ENCODE measurements at places on chromosomes 5 and 9. TPM values are rescaled to one million over a fixed set of nuclear protein-coding genes. Genes with fewer than 3 reads are reported as not detected.
A peak's percentile ranks its signal among the peaks of the same experiment; 100 is the strongest.

Gene GBGT1
- 18.0 TPM for total RNA-seq

Gene HSPA4
- 84.0 TPM for total RNA-seq

DNA sequence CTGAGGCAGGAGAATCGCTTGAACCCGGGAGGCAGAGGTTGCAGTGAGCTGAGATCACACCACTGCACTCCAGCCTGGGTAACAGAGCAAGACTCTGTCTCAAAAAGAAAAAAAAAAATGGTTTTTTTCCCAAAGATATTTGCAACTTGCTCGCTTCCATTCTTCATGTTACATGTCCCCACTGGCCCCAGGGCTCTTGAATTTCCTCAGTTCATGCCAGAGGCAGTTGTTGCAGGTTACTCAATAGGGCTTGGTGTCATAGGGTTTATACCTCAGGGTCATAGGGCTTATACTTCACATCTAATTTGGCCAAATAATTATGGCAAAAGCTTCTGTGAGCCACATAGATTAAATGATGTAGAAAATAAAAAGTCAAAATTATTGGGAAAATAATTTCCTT is 44.1 kb upstream of the KCNV2 start:
- no peak for ATAC-seq

Gene GPX8
- 11.9 TPM for total RNA-seq

GRCh38 chr5:63050916-63051315 is 472.3 kb downstream of the LRRC70 start:
- ATAC-seq, result no peak

- ATAC-seq, result no peak
These were observed 23.6 kb upstream of the TNFAIP8 start for GRCh38 chr5:119332208-119332607.

Gene MYOT
- 38.9 TPM for total RNA-seq

DNA sequence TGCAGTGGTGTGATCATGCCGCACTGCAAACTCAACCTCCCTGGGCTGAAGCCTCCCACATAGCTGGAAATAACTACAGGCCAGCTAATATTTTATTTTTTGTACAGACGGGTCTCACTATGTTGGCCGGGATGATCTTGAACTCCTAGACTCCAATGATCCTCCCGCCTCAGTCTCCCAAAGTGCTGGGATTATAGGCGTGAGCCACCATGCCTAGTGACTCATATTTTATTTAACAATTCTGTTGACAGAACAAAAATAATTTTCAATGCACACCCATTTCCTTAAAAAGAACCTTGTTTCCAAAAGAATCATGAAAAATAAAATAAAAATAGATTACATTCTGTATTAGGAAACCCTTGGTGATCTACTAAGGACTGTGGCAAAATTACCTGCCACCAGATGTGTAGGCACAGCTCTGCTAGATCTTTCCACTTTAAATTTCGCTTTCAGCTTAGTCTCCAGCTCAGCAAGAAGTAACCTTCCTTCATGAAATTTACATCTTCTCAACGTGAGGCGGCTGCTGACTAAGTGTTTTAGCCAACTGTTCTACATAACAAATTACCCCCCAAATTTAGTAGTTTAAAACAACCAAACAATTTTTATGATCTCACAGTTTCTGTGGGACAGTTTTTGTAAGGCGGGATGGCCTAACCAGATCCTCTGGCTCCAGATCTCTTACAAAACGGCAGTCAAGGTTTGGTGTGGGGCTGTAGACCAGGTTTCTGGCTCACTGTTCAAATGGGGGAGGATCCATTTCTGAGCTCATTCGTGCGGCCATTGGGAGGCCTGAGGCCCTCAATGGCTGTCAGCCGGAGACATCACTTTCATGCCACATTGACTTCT is 32.6 kb upstream of the GOLPH3 start:
- ATAC-seq, result no peak

DNA sequence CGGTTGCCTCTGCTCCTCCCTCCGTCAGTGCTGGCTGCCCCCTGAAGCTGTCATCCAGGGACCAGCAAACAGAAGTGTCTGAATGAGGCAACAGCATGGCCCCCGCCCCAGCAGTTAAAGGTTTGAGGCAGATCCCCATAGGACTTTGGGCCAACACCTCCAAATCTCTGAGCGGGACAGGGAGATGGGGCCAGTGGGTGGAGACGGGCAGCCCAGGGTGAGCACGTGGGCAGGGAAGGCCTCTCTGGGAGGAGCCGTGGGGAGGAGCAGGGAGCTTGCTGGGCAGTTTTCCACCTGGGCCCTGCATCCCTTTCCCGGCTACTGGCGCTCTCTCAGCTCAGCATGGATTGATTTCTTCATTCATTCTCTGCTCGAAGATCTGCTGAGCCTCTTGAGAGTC is 39.1 kb upstream of the NOTCH1 start:
- peak; percentile 55 for ATAC-seq

DNA sequence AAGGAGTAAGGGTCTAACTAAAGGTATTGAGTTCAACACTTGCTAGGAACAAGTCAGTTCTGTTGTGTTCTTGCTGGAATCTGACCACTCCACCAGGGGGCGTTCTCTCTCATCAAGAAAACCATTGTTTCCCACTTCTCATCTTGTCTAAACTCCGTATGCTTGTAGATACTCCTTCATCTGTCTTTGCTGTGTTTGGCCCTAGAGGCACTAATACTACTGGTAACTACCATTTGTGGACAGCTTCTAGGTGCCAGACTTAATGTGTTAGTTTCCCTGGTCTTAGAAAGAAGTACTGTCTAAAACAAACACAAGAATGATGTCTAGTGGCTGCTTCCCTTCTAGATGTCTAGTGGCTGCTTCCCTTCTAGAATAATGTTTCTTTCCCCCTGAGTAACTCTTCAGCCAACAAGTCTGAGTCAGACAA is 18.7 kb upstream of the PTPDC1 start:
- peak; percentile 79 for ATAC-seq

DNA sequence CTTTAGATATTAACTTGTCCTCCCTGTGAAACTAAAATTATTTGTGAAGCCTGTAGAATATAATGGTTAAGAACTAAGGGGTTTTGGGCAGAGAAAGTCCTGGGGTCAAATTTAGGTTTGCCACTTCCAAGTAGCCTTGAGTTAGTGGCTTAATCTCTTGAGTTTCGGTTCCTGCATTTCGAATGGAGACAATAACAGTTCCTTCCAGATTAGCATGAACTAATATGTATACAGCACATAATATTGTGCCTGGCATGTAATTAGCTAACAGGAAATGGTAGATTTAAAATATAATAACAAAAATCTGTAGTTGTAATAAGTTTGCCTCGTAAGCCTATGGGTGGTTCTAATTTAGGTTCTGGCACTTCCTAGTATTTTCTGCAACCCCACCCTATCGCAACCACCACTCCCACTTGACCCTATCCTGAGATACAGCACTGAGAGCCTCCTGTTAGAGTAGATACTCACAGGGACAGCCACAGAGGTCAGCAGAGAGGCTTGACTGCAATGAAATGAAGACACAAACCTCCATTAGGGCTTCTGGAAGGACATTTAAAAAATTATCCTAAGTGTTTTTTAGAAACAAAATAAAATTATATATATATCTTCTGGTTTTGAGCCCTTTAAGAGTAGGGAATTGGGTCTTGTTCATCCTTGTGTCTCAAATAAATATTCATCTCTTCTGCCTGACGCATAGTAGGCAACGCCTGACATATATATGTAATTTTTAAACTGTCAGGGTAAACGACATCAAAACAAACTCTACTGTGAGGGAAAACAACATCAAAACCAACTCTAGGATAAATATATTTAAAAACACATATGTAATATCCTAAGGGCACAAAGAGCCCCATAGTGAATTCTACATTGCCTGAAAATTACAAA is 8.5 kb downstream of the SPINK9 start:
- no peak for ATAC-seq

Gene PCYOX1L
- total RNA-seq, result 4.5 TPM

DNA sequence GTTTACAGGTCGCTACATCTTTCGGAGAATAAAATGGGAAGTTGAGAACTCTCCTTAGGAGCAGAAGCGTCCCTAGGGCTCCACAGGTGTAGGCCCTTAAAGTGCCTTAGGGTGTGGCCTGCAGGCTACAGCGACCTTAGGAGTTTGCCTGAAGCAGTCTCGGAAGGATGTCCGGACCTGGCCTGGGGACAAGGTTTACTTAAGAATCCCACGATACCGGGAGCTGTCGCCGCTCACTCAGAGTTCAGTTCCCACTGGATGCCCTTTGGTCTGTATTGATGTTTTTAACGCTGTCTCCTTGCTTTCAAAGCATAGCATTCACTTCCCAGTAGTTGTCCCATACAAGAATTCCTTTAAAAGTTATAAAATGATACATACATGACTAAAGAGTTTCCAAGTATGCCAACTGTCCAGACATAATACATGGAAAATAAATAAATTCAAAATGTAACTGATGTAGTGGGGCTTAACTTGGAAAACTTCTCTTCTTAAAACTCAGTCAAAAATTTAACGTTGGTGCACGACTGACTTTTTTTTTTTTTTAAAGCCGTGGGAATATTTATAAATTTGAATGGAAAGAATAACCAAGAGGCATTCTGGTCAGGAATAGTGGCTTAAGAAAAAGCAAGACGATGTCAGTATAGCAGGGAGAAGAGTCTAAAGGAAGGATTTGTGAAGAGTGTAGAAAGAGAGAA is 848 bp downstream of the RAD50 start:
- ATAC-seq, result peak; percentile 44

Gene FOXD4
- total RNA-seq, result 0.13 TPM

DNA sequence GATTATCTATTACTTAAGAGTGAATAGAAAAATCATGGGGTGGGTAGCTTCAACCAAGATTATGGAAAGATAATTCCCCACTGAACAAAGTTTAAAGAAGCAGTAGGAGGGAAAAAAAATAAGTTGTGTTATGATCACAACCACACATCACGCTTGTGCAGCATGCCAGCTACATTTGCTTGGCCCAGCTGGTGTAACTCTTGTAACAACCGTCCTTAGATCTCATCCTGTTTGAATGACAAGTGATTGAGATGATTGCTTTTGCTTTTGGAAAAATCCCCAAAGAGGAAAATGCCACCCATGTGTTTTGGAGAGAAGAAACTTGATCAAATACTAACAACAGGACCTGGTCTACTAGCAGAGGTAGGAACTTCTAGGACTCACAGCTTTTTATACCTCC is 107.6 kb upstream of the KIF2A start:
- no peak for ATAC-seq

Gene ARHGEF37
- total RNA-seq, result 22.3 TPM

DNA sequence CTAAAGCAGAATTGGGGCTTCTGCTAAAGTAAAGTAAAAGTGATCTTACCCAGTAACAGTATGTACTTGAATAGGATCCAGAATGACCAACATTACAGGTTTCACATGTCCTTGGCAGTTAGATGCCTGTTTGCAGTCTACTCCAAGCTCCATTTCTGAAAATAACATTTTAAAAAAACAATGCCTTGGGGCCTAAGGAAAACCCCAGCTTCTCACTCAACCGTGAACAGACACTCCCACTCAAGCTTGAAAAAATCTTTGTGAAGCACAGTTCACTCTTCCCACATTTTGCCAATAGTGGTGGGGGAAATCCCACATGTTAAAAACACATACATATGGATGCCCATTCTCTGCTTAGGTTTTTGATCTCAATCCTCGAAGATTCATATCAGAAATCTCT is 304.1 kb downstream of the ARRDC3 start:
- ATAC-seq, result peak; percentile 73

Gene ANP32B
- 35.5 TPM for total RNA-seq

DNA sequence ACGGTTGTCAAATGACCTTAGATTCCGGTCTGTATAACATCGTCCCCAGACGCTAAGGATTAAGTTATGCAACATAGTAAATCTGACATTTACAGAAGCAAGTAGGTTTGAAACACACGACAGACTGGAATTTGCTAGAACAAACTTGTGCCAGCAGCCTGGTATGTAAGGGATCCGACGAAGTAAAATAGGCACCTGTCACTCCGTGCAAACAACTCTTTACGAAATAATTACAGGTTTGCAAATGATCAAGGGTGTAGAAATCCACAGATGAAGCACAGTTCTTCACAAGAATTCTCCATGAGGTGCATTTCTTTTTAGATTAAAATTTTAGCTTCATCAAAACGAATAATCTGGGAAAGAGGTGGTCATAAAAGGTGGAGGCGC is 508 bp downstream of the MOCS2 start:
- ATAC-seq, result no peak

Gene FLT4
- total RNA-seq, result 12.0 TPM

- no peak for ATAC-seq
These were observed 32.4 kb upstream of the CAST start for GRCh38 chr5:96629774-96630173.

DNA sequence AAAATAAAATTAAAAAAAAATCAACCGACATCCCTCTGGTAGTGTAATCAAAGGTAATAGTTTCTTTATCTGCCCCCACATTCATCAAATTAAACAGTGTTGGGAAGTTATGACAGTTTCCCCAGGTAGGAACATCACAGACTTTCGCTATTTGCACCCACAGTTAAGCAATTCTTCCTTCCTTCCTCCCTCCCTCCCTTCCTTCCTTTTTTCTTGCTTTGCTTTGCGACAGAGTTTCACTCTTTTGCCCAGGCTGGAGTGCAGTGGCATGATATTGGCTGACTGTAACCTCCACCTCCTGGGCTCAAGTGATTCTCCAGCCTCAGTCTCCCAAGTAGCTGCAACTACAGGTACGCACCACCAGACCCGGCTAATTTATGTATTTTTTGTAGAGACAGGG is 10.8 kb upstream of the BICD2 start:
- no peak for ATAC-seq

- ATAC-seq, result no peak
These were observed 8.9 kb downstream of the MRPL22 start for GRCh38 chr5:154949781-154950180.

Gene SIGMAR1
- 89.4 TPM for total RNA-seq

Gene PLAA
- 35.0 TPM for total RNA-seq

- no peak for ATAC-seq
These were observed 219.0 kb downstream of the MLLT3 start for GRCh38 chr9:20403346-20403745.

Gene MEIKIN
- total RNA-seq, result 4.0 TPM

GRCh38 chr9:92722386-92723298 is 42.0 kb downstream of the BICD2 start:
- ATAC-seq, result no peak

DNA sequence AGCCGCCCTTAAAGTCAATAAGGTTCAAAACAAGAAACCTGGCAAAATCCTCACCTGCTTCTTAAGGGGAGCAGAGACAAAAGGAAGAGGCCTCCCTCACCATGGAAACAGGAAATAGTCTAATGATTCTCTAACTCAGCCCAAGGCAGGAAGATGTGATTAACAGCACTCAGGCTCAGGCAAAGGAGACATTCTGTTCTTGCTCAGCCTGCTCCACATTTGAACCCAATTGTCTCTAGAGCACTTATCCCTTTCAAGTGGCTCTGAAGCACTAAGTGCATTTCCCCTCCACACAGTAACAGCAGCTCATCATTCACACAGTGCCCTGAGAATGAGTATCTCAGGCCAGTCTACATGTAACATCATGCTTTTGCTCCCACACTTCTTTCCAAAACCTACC is 72.3 kb downstream of the NIPSNAP3B start:
- ATAC-seq, result no peak

- ATAC-seq, result no peak
These were observed 263.4 kb downstream of the SEC61B start for GRCh38 chr9:99485459-99485858.

Gene LCP2
- 6.7 TPM for total RNA-seq

- ATAC-seq, result no peak
These were observed 672.9 kb downstream of the NR2F1-AS1 start for GRCh38 chr5:92907938-92908606.

Data from gastroesophageal sphincter (tissue), 4 donors.